Stimulated activated CD4-positive, alpha-beta T cell treated with anti-CD3 and anti-CD28 coated beads, Interleukin-15, amount 100 ng/mL, for 1 hour (primary cell): ENCODE measurements at places on chromosomes 11 and 22.
A peak's percentile ranks its signal among the peaks of the same experiment; 100 is the strongest.

GRCh38 chr11:95364324-95365295, 133.6 kb upstream of the SESN3 start:
- DNase-seq: no peak

GRCh38 chr11:77085652-77086051, 17.0 kb upstream of the OMP start:
- DNase-seq: no peak

GRCh38 chr11:62652161-62653006, 718 bp downstream of the INTS5 start:
- no peak for DNase-seq

DNA sequence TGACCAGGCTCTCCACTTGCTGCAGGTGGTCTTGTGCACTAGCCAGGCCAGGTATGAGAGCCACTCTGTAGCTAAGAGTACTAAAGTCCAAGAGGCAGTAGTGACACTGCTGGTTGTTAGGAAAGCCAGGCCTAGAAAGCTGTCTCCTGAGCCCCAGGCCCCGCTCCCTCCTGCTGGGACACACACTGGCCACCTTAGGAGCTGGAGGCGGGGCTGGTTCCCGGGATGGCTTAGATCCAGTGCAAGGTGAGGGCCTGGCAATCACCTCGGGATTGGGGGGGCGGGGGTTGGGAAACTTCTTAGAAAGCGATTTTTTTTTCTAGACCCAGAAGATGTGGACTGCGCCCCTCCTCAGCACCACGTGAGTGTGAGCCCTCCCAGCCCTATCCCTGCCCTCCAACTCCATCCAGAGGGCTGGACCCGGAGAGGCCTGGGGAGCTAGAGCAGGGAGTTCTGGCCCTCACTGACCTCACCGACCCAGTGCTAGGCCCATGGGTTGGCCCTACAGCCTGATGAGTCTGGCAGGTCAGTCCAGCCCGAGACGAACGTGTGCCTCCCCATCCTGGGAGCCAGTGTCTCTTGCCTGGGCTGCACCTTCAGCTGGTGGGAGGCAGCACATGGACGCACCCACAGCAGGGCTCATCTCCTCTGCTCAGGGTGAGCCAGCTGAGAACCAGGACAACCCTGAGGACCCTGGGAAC, 18.1 kb downstream of the SLC37A2 start:
- no peak for DNase-seq

GRCh38 chr11:68904248-68904847, 657 bp downstream of the IGHMBP2 start:
- peak; percentile 11 for DNase-seq

- DNase-seq: no peak
Measured at GRCh38 chr22:40679249-40679963, at the start of gene MCHR1. Gene MCHR1 (plus strand): TSS chr22:40679484. CDS start chr22:40679653, 169 bp downstream.

- DNase-seq: no peak
Measured at GRCh38 chr22:46458525-46458924, 78.9 kb downstream of the CELSR1 start.

GRCh38 chr11:79458709-79459108, 17.9 kb upstream of the TENM4 start:
- DNase-seq: no peak

DNA sequence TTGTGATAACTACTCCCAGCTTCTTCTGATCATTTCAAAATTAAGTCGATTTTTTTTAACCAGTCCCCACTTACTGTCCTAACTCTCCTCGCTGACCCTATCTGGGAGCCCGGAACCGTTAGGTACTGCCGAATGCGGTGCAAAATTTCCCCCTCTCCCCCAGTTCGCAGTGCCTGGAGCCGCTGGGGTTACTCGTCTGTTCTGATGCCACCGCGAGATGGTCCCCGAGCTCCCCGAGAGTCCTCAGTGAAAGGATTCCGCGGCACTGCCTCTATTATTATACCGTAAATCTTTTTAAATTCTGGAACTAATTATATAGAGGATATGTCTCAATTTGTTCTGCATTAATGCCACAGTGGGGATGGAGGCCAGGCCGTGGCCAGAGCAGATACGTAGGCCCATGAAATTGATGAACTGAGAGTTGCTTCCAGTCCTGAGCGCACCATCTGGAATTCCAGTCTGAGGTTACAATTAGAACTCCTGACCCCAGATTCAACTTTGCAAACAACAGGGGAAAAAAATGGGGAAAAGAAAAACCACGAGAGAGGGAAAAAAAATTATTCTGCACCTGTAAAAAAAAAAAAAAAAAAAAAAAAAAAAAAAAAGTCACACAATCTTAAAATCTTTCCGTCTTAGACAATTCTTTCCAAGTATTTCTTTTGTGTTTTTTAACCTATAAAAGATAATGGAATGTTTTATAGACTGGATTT, 4.3 kb upstream of the WT1 start:
- no peak for DNase-seq

GRCh38 chr11:87957961-87958360, 217.3 kb downstream of the RAB38 start:
- DNase-seq: no peak

DNA sequence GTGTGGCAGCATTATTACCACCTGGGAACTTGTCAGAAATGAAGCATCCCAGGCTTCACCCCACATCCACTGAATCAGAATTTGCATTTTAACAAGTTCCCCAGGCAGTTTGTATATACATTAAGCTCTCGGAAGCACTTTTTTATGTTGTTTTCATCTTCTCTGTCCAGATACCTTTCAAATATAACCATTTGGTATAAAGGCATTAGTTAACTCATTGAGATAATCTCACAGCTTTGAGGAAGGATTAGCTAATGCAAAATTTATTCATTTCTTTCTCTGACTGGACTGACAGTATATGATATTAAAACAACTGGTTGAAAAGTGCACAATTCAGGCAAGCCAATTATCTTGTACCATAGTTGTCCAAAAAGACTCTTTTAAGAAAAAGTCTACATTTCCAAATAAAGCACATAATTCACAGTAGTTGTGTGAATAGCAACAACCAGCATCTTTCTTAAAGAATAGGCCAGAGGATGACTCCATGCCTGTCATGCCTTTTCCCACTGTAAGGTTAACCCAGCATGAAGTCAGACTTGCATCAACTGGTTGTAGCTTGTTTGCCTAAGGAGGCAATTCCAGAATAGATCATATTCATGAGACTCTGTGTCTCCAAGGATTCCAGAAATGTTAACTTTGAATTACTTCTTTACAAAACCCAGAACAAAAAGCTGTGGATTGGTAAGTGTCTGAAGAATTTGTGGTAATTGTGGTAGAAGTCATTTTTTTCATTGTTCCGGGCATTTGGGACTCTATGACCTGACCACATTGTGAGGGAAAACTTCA, 254.3 kb upstream of the SESN3 start:
- no peak for DNase-seq

DNA sequence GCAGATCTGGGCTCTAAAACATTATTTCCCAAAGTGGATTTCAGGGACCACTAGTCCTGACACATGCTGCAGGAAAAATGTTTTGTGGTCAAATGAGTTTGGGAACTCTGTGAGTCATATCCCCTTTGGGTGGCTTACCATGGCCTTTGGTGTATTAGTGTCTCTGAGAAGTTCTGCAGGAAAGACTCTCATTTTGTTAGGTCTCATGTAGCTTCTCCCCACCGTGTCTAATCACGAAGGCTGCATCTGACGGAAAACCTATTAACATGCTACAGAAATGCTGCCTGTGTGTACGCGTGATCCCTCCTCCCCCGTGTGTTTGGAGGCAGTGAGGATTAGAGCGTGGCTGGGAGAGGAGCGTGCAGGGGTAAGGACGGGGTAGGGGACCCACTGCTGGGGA, 191.7 kb downstream of the ST3GAL4 start:
- no peak for DNase-seq

DNA sequence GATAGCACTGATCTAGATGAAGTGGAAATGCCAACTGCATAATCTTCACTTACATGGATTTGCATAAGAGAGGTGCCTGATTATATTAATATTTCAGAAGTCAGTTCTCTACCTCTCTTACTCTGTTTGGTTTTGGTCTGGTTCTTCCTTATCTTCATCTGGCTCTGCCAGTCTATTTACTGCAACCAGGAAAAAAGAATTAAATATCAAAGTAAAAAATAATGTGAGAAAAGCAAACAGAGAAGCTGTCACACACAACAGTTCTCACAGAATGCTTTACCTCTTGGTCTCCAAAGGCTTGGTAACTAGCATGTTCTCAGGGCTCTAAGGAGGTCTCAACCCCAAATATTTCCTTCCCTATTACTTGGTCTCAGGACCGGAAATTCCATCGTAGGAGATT, 6.7 kb downstream of the VSIG10L2 start:
- DNase-seq: no peak

GRCh38 chr11:64120951-64121569, 44.9 kb downstream of the MACROD1 start:
- DNase-seq: no peak

- DNase-seq: peak; percentile 52
Measured at GRCh38 chr11:11966826-11967668, 41.4 kb downstream of the DKK3 start.

- no peak for DNase-seq
Measured at GRCh38 chr22:31616315-31616980, 45.6 kb downstream of the PISD start.

GRCh38 chr11:7384691-7385090, 100.6 kb upstream of the OLFML1 start:
- no peak for DNase-seq
